Caudate nucleus (tissue), 63 donors: ENCODE measurements at places on chromosomes 5 and 9.

- DNase-seq = no peak
These were observed 36.0 kb downstream of the CSF2 start for GRCh38 chr5:132109494-132110053.

DNA sequence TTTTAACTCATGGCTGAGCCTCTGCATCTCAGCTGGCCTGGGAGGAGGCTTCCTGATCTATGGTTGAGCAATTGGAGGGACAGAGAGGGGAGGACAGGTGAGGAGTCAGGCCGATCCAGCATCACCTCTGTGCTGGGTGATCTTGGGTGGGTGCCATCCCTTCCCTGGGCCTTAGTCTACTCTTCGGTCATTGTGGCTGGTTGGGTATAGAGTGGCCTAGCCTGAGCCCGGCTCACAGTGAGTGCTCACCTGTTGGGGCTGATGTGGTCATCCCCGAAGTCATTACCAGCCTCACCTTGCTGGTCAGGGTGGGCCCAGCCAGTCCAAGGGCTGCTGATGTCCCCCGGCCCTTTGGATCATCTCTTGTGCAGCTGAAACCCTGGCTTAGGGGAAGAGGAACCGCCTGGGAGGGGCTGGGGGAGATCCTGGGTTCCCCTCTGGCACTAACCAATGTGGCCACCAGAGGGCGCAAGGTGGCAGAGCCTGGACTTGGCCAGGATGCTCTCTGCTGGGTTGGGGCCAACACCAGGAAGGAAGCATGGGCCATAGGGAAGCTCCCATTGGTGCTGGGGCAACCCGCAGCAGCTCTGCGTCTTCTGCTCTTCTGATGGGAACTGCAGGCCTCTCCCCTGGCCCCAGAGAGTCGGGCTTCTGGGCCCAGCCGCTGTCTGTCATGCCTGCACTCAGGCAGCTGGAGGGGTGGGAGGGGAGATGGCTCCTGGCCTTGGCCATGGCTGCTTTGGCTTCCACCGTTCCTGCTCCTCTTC lies 17.3 kb upstream of the ODF2 start:
- DNase-seq = peak; percentile 41

DNA sequence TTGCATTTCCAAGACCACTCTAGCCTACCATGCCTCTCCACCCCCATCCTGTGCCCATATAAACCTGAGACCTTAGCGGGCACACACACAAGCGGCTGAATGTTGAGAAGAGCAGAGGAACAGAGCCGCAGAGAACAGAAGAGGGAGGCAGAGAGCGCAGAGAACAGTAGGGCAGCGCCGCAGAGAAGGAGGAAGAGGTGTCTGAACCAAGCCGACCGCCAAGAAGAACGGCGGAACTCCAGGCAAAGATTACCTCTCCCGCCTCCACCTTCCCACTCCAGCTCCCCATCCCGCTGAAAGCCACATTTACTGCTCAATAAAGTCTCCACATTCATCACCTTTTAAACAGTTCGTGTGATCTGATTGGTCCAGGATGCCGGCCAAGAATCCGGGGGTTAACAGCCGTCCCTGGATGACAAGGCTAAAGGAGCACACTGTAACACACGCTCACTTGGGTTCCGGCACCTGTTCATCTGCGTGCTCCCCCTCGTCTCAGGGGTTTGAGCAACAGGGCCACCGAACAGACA lies 33.2 kb downstream of the GRIN3A start:
- no peak for DNase-seq

GRCh38 chr5:14268738-14269137 lies 125.6 kb downstream of the TRIO start:
- DNase-seq = no peak

DNA sequence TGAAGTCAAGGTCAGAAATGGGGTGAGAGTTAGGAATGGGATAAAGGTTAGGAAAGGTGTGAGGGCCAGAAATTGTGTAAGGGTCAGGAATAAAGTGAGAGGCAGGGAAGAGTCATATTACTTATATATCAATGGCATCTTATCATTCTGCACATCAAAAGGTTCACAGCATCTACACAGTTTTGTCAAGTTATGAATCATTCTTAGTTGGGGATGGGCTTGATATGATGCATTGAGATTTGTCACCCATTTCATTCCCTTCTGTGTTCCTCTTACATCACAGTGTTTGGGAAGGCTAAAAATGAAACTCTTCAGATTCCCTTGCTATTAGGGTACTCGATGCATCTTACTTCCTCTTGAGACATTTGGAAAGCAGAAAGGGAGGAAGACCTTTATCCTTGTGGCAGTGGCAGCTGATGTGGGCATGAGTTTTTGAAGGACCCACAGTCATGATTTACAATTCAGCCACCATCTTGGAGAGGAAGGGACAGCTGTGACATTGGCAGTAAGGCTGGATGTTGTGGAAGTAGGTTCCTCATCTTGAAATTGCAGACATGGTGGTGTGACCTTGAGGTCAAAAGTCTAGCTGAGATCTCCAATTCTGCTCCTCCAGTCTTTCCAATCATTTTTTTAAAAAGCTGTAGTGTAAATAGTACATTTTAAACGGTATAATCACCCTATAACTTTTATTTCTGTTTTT lies 24.2 kb upstream of the NPR3 start:
- DNase-seq = no peak
